Stimulated activated CD8-positive, alpha-beta memory T cell treated with anti-CD3 and anti-CD28 coated beads, Interleukin-7, amount 100 ng/mL, for 4 hours (primary cell): ENCODE measurements at places on chromosomes 12 and 14.

DNA sequence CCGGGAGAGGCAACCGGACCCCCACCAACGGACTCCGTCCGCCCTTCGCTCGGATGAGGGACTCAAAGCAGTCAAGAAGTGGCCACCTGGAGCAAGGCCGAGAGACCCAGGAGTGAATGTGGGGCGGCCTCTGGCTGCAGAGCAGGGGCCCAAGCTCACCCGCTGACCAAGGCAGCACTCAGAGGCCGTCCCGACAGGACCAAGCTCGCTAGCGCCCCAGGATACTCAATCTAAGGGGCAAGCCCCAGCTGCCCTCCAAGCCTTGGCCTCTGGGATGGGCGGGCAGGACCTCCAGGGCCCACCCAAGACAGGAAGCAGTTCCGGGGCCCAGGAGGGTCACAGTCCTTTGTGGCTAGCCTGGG lies 936 bp downstream of the AKT1 start:
- DNase-seq = no peak

GRCh38 chr12:106137530-106138356 lies 1.0 kb downstream of the NUAK1 start:
- no peak for DNase-seq

DNA sequence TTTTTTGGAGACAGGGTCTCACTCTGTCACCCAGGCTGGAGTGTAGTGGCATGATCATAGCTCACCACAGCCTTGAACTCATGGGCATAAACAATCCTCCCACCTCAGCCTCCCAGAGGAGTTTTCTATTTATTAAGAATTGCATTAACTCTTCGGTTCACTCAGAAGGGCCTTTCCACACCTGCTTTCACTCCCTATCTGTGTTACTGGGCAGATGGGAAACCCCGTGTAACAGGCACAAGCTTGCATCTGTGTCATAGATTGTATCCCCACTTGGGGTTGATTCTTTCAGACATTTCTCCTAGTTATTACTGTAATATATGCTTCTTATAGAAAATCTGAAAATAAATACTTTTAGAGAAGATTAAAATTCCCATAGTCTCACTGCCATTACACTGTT lies 38.7 kb downstream of the STX2 start:
- no peak for DNase-seq

GRCh38 chr12:120136093-120136770 lies 19.7 kb upstream of the RAB35 start:
- DNase-seq = no peak

- DNase-seq = no peak
These were observed 1.8 kb downstream of the GLRX5 start for GRCh38 chr14:95536671-95537070.

DNA sequence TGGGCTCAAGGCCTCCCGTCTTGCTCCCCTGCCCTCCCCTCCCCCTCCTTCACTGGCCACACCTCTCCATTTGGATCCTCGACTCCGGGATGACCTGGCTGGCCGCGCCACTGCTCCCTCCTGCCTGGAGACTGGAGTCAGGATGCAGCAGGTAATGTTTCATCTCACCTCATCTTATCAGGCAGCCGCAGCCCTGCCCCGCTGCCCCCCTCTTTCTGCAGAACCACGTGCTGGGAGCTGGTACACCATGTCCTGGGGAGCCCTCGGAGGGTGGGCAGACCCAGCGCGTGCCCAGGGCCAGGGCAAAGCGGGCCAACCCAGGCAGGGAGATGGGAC lies 31.1 kb downstream of the BEGAIN start:
- DNase-seq = no peak

DNA sequence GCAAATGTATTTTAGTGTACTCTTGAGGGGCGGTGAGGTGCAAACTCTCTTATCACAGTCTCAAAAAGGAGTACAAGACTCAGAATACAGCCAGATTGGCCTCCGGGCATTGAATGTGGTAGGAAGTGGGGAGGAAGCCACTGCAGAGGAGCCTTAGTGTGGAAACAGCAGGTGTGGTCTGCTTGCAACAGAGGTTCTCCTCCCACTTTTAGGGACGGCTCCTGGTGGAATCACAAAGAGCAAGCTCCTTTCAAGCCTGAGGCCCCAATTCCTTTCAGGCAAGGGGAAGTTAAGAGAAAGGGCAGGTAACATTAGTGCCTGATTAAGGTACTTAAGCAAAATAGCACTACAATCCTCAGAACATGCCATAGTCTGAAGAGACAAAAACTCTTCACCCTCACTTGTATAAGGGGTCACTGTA lies 23.7 kb upstream of the SLC2A3 start:
- peak; percentile 42 for DNase-seq

- no peak for DNase-seq
These were observed 12.9 kb downstream of the TTC9 start for GRCh38 chr14:70654632-70655031.

DNA sequence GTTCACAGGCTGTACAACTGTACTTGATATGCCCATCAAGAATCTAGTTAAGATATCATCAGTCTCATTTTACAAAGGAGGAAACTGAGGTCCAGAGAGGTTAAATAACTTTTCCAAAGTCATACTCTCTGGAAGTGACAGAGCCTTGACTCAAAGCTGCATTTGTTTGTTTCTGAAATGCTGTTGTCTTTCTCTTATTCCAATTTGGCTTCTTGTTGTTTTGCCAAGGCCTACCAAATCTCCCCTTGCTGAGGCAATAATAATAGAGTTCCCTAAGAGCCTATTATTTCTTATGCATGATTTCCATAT lies 79.8 kb upstream of the C12orf71 start:
- no peak for DNase-seq

- no peak for DNase-seq
These were observed 38.0 kb downstream of the GRIP1 start for GRCh38 chr12:66640691-66641460.

DNA sequence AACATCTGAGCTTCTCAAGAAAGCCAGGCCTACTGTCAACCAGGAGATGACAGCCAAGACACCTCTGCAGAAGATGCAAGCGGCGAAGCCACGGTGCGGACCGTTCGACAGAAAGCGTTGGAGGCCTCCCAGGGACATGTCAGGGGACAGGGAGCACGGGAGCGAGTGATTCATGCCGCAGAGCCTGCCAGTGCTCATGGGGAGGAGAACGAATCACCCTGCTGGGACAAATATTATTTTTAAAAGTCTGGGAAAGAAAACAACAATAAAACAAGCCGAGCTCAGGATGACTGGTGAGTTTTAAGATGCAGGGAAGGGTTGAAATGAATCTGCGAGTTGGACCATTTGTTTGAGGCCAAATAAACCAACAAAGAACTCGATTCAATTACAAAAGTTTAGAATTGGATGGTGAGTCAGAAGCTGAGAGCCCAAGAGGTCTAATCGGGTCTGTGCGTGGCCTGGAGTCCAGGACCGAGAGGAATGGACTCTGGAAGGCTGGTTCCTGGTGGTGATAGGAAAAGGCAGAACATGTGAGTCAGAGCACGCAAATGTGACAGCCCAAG lies 91.0 kb downstream of the RBM19 start:
- no peak for DNase-seq

DNA sequence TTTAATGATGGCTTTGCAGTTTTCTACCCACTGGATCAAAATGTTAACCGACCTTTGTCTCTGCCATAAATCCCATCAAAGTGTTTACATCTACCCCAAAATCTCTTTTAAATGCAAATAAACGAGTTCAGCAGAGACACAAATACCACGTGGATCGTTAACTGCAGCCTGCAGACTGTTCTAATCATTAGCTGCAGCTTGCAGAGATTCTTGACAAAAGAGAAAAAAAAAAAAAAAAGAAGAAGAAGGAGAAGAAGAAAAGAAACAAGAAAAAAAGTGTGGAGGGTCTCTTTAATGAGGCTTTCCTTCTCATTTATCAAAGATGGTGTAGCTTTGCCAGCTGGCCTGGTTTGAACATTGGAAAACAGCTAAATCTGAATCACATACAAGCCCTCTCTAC lies 275.7 kb downstream of the NEDD1 start:
- no peak for DNase-seq

DNA sequence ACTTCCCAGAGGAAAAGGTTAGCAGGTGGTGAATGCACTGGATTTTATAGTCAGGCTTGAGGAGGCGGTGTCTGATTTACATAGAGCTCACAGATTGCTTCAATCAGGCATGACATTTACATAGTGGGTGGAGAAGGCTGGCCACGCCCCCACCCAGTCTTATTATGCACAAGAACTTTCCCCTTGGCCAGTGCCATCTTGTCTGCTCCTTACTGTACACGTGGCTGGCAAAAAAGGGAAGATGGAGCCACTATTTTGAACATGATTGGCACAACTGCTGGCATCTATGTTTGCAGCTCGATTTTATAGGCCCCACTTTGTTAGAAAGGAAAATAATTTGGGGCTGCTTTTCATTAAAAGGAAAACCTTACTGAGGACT lies 10.9 kb upstream of the LGMN start:
- DNase-seq = no peak

- DNase-seq = no peak
These were observed 122.2 kb upstream of the METAP2 start for GRCh38 chr12:95351748-95352147.

- DNase-seq = no peak
These were observed 6.3 kb upstream of the NPAS3 start for GRCh38 chr14:32932302-32932913.

DNA sequence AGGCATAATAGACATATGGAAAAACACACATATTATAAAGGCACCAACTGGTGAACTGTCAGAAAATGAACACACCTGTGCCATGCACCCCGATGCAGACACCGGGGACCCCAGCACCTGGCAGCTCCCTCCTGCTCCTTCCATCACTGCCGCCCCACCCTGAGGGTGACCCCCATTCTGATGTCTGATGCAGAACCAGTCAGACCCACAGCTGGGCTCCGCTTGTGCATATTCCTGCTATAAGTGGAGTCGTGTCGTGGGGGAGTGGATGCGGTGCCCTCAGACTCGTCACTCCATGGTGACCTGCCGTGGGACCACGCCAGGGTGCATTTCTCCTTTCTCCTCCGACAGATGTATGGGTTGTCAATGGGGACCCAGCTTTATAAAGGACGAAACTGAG lies 45.7 kb upstream of the MEG3 start:
- DNase-seq = no peak

- peak; percentile 97 for DNase-seq
These were observed 9.2 kb downstream of the PHB2 start for GRCh38 chr12:6961278-6961694.

GRCh38 chr12:100789146-100789545 lies 5.4 kb upstream of the ANO4 start:
- DNase-seq = no peak

GRCh38 chr12:73445658-73446324 lies 1091.8 kb upstream of the ATXN7L3B start:
- no peak for DNase-seq

- DNase-seq = no peak
These were observed 336.4 kb upstream of the NAV3 start for GRCh38 chr12:77494296-77494695.

DNA sequence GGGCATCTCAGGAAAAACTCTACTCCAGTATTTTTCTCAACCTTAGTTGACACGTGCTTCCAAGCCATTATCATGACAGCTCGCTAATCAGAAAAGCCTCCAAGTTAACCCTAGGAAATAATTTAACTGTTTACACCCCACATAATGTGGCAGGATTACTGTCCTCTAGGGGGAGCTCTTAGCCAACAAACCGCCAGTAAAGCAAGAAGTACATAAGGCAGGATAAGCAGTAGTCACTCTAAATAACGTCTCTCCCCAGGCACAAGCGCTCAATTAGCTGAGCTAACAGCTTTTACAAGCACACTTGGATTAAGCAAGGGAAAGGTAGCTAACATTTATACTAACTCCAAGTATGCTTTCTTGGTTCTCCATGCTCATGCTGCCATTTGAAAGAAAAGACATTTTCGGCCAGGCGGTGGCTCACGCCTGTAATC lies 22.8 kb downstream of the APOBEC1 start:
- DNase-seq = no peak

DNA sequence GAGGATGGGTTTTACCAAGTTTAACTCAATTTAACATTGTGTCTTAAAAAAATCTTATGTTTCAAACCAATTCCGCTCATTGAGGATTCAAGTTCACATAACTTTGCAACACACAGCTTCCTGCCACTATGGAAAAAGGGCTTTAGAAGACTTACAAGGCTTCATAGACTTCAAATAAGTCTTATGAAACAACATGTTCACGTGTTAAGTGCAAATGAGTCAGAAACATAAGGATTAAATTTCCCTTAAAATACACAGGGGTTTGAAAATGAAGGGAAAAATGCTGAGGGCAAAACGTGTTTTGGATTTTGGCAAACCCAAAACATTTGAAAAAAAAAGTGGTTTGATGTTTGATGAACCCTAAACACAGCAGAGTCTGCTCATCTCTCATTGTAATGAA lies 364.8 kb downstream of the BMP4 start:
- no peak for DNase-seq

- no peak for DNase-seq
These were observed 634.5 kb upstream of the TMEM132C start for GRCh38 chr12:127632461-127632860.

GRCh38 chr14:79287976-79288375 lies 923.3 kb downstream of the DIO2 start:
- DNase-seq = no peak
